Activated CD8-positive, alpha-beta T cell treated with anti-CD3 and anti-CD28 coated beads, Interleukin-2, amount 10 ng/mL, durations not matched to agents 7 days and 5 days (primary cell): ENCODE measurements at places on chromosomes 6 and 20. TPM values are rescaled to one million over a fixed set of nuclear protein-coding genes. Genes with fewer than 3 reads are reported as not detected.
A peak's percentile ranks its signal among the peaks of the same experiment; 100 is the strongest.

- DNase-seq, result no peak
These were observed 523.5 kb downstream of the CDH26 start for GRCh38 chr20:60481743-60482133.

MCHR2 gene
- total RNA-seq, result not detected

- no peak for DNase-seq
These were observed 1.0 kb downstream of the NSFL1C start for GRCh38 chr20:1465470-1466210.

PCSK2 gene
- total RNA-seq, result not detected

DNA sequence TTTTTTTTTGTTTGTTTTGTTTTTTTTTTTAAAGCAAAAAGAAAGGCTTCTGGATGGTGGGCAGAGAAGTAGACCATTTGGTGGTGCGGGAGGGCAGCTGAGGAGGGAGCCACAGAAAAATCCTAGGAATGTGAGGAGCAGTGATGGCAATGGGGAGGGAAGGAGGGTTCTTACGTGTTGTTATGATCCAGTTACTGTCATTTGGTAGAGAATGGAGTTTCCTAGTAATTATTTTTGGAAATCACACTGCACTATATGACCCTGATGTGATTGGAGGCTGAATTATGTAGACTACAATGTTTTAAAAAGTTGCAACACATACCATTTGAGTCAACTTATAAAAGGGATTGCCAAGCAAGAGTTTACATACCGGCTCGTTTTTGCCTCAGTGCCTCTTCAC is 22.1 kb downstream of the ADGRF5 start:
- DNase-seq, result no peak

POU5F1 gene
- not detected for total RNA-seq

DNA sequence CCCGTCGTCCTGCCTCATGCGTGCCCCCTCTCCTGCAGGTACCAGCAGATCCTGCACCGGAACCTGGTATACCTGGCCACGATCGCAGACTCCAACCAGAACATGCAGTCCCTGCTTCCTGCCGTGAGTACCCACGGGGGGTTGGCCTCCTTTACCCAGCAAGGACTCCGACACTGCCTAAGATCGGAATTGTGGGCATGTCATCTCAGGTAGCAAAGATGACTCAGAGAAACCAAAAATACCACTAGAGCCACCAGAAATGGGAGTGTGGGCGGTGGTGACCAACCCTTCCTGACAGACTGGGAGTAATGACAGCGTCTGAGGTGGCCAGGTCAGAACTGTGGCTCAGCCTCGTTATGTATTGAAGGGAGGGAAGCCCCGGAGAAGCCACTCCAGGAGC is 16.3 kb downstream of the SS18L1 start:
- DNase-seq, result peak; percentile 50

GRCh38 chr20:19973961-19974629 is 43.1 kb upstream of the NAA20 start:
- no peak for DNase-seq

DNA sequence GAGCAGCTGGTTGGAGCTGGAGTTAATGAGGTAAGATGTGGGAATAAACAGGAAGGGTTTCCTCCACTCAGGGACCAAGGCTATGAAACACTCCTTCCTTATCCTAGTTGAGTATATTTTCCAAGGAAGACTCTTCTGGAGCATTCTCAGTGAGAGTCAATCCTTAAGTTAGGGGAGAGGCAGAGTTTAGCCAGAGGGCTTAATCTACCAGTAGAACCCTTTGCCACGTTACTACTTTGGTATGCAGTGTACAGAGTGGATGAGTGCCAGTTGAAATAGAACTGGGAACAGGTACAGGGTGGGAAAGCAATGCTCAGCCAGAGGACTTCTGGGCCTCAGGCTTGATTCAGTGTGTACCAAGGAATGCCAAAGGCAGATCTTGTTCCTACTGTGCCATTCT is 114.3 kb downstream of the UBE3D start:
- DNase-seq, result no peak
